ENCODE measurements at places on chromosomes 16 and 17.

DNA sequence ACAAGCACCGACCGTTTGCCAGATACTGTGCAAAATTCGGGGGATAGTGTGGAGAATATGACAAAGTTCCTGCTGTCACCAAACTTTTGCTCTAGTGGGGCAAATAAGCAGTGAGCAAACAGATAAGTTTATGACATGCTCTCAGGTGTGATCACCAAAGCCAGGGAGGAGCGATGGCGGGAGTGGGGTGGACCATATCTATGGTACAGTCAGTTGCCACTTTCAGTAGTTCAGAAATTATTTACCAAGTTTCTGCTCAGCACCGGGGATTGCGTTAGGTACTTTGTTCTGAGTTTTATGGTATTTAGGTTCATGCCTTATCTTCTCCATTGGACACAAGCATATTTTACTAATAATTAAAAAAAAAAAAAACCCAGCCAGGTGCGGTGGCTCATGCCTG, 11.9 kb downstream of the MSI2 start:
- no peak for DNase-seq

- DNase-seq, result no peak
These were observed 89.8 kb downstream of the KATNIP start for GRCh38 chr16:27639561-27640276.

- no peak for DNase-seq
These were observed 58.6 kb downstream of the MMD start for GRCh38 chr17:55363033-55363432.

GRCh38 chr17:50559674-50560184, 786 bp upstream of the CACNA1G start:
- no peak for DNase-seq

GRCh38 chr16:8714174-8714573, 39.8 kb downstream of the ABAT start:
- DNase-seq, result no peak

DNA sequence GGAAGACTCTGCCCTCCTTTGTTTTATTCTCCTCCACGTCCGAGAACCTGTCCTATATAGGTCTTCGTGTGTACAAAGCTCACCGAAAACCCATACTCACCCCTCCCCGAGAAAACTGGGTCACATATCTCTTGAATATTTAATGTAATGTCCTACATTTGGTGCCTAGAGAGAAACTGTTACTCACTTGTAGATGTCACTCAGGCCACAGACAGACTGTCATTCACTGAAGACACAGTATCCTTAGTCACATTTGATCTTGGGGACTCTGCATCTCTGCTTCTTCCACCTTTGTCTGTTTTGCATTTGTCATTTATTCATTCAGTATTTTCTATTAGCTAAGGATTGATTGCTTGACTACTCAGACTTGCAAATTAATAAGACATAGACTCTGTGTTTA, 131.8 kb upstream of the TBX2 start:
- DNase-seq, result no peak

GRCh38 chr17:66740226-66740625, 94.7 kb upstream of the CACNG5 start:
- DNase-seq, result no peak

DNA sequence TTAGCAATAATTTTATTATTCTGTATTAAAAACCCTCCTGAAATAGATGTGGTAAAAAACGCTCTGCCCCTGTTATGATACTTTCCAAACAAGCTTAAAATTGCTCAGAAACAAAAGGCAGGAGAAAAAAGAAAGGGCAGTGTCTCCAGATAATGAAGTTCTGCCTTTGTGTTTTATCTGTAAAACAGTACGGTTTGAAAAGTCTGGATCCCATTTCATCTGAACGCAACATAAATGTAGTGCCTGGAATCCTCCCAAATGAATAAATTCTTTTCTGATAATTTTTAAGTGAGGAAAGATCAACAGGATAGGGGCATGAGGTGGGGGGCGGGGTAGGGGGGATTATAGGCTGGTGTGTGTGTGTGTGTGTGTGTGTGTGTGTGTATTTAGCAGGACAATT, 87.5 kb upstream of the SOX9 start:
- DNase-seq, result no peak

GRCh38 chr17:5209396-5209795, 17.7 kb upstream of the ZNF594 start:
- no peak for DNase-seq

- peak; percentile 45 for DNase-seq
These were observed 585 bp downstream of the AP1G1 start for GRCh38 chr16:71807905-71808592.

- no peak for DNase-seq
These were observed 579.2 kb upstream of the PSMD7 start for GRCh38 chr16:73717266-73717974.

DNA sequence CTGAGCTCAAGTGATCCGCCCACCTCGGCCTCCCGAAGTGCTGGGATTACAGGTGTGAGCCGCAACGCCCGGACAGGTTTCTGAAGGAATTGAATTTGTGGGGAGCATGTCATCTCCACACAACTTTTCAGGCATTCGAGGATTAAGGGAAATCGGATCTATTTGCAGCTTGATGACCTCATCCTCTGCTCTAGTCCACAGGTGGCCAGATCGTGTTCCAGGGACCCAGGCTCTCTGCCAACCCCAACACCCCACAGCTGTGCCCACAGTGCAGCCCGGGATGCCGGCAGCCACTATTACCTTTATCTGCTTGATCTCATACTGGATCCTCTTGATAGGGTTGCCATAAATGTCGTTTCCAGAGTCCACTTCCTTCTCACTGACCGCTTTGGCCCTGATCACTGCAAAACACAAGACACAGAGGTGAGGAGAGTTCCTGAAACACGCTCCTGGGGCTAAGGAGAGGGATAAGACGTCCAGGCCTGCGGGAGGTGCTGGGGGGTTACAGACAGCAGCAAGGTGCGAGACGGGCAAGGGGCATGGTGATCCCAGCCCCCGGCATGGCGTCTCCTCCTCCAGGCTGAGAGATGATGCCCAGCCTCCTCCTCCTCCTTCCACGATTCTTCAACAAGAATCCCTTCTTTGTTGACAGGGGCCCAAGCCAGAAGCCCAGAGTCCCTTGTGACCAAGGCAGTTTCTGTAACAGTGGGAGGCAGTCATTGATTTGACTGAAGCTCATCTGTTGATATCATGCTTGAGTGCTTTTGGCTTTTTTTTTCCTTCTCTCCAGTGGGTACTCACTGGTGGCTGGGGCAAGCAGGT, 29.3 kb downstream of the CEP295NL start:
- DNase-seq, result no peak

- DNase-seq, result no peak
These were observed 32.8 kb downstream of the FBXO31 start for GRCh38 chr16:87350681-87351319.

DNA sequence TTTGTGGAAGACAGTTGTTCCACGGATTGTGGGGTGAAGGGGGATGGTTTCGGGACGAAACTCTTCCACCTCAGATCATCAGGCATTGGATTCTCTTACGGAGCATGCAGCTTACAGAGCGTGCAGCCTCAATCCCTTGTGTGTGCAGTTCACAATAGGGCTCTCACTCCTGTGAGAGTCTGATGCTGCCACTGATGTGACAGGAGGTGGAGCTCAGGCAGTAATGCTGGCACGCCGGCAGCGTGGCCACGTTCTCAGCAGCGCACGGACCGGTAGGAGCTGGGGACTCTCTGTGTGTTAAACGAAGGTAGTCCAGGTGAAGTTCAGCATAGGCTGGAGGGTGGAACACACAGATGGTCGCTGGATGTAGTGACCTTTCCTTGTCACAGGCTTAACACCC, 37.8 kb downstream of the SEC14L1 start:
- no peak for DNase-seq

DNA sequence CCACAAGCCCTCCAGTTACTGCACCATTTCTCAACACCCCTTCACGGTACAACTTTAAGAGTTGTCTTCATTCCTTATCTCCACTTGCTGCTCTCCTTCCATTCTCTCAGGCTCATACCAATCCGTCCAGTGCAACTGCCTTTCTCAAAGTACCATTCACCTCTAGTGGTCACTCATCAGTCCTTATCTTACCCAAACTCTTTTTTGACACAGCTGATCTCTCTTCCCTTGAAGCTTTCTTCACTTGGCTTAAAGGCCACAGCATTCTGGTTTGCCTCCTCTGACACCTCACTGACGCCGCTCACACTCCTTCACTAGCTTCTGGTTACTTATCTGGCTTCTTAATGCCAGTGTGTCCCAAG, 24.9 kb downstream of the UBE2G1 start:
- DNase-seq, result no peak

GRCh38 chr17:48499735-48500434, 30.9 kb downstream of the HOXB1 start:
- DNase-seq, result no peak

- DNase-seq, result no peak
These were observed 50.6 kb downstream of the PLD6 start for GRCh38 chr17:17155568-17155967.

- peak; percentile 91 for DNase-seq
These were observed 10.7 kb downstream of the TBX2 start for GRCh38 chr17:61410141-61411010.

- no peak for DNase-seq
These were observed 5.9 kb downstream of the RANBP10 start for GRCh38 chr16:67800338-67800926.

GRCh38 chr16:81796583-81797346, 17.7 kb downstream of the PLCG2 start:
- DNase-seq, result no peak

DNA sequence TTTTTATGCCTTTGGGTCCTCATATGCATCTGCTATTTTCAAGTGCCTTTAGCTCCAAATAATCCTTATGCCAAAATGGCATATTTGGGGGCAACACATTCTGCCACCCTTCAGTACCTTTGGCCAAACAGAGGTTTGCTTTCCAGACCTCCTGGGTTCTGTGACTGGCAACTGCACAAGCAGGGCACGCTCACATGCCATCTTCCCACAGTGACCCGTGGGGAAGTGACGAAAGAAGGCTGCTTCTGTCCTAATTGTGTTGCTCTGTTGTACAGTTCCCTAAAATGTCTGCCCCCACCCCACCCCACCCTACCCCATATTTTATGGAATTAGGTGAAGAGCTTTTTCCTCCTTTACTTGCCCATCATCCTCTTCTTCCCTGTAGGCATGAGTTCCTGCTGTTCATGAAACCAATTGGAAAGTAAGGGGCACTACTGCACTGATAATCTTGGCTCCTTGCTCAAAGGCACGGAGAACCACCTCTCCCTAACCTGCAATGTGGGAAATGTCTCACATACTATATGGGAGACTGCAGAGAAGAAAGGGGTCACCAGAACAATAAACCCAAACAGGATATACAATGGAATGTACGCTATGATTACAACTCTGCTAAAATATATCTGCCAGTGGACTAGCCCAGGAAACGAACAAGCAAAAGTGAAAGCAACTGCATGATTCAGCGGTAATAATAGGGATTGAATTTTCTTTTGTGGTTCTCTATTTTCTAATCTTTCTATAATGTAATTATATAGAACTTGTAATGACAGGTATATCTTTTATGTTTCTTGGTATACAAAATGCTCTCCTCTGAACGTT, 3.3 kb upstream of the SLFN12L start:
- peak; percentile 44 for DNase-seq

GRCh38 chr16:56336071-56336688, 89.2 kb downstream of the AMFR start:
- DNase-seq, result no peak

GRCh38 chr17:49108318-49108717, 24.3 kb upstream of the B4GALNT2 start:
- DNase-seq, result no peak

DNA sequence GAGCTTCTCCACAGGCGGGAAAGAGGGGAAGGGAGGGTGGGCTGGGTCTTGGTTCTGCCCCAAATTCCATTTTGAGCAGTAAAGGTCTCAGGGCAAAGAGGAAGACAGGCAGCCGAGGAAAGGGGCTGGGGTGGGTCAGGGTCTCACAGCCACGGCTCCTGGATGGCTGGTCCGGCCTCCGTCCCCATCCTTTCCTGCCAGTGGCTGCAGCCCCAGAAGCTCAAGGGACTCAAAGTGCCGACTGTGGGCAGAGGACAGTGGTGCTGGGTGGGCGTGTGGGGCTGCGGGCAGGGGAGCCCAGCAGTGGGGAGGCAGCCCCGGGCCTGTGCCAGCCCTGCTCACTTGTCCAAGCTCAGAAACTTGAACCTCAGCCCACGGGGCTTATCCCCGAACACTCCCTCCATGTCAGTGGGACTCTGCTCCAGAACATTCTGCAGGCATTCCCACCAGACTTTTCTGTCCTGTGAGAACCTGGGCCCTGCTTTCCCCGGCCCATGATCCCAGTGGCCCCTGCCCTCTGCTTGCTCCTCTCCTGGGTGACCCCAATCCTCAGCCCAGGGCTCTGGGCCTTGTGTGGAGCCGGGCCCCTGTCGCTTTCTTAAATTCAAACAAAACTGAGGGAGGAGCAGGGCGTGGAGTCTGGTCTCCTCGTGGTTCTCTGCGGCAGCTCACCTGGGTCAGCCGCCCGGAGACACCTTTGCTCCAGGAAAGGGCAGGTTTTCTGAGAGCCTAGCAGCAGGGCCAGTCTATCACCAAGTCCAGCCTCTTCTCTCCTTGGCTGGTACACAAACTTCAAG, 117.8 kb upstream of the METRNL start:
- DNase-seq, result no peak

GRCh38 chr17:76534831-76535732, 2.4 kb downstream of the CYGB start:
- DNase-seq, result no peak

- DNase-seq, result no peak
These were observed 127.9 kb downstream of the RBFOX3 start for GRCh38 chr17:79482727-79483521.

GRCh38 chr16:56349711-56350161, 75.6 kb downstream of the AMFR start:
- no peak for DNase-seq

DNA sequence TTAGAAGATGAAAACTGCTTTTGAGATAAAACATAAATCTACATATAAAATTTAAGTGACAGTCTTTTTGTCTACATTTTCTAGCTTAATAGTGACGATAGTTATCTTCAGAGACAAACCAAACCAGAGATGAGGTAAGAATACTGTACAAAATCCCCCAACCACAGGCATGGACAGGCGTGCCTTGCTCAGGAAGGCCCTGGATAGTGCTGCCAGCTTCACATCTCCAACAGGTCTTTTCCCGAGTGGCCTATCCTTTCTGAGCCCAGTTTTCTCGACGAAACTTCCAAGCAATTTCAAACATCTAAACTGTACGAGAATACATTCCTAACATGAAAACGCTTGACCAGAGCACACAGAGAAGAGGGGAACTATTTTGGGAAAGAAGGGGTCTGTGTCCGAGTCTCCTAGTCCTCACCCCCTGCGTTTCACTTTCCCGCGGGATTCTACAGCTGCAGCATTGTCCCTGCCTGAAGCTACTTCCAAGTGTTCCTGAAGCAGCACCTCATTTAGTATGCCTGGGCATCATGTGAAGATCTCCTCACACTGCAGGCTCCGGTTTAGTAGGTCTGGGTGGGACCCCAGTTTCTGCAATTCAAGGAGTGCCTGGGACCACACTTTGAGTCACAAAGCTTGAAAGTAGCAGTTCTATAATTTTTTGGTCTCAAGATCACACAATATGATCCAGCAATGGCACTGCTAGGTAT, 37.8 kb downstream of the GNA13 start:
- no peak for DNase-seq

- no peak for DNase-seq
These were observed at the start of gene VMO1 for GRCh38 chr17:4786106-4786511. TSS of gene VMO1 (minus strand) at chr17:4786364. CDS start at chr17:4786352, 12 bp downstream.

All from ureter (tissue), 1 donor.